SK-N-MC (cell line): ENCODE measurements at places on chromosomes 7 and 10.

- DNase-seq = no peak
Measured at GRCh38 chr10:132700156-132701098, 85.5 kb downstream of the NKX6-2 start.

DNA sequence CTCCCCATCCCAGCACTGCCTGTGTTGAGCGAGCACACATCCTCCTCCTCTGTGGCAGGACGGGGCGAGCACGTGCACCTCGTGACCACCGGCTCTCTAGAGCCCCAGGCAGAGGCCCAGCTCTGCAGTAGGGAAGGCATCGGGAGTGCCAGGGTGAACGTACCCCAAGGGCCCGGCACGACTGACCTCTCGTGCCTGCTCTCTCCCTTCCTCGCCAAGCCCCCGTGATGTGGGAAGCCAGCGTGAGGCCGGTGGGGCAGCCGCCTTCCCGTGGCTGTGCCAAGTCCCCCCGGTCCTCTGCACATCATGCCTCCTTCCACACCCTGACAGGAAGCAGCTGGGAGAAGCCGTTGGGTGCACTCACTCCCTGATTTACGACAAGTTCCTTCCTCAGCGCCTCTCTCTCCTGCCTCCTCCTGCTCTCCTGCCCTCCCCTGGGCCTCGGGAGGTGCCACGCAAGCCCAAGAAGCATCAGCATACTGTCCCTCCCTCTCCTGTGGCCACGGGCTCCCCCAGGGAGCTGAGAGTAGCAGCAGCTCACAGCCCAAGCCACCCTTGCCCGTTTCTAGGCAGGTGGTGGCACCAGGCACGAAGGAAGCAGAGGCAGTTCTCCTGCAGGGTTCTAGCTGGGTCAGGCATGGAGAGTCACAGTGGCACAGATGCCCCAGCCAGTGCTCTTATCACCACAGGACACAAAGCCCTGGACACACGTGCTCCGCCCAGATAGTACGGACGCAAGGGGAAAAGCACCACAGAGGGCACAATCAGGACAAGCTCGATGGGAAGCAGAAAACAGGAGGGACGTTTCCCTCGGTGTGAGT is 47.0 kb downstream of the AMZ1 start:
- DNase-seq = no peak

GRCh38 chr10:78407009-78407711 is 373.5 kb downstream of the RPS24 start:
- no peak for DNase-seq

- no peak for DNase-seq
Measured at GRCh38 chr10:15168291-15168785, at the start of gene NMT2. NMT2 (minus strand) TSS chr10:15168693; CDS start chr10:15168612, 81 bp downstream.

- DNase-seq = no peak
Measured at GRCh38 chr10:98488669-98489430, 42.1 kb upstream of the HPS1 start.

GRCh38 chr7:1762238-1762945 is 92.3 kb downstream of the ELFN1 start:
- DNase-seq = no peak

DNA sequence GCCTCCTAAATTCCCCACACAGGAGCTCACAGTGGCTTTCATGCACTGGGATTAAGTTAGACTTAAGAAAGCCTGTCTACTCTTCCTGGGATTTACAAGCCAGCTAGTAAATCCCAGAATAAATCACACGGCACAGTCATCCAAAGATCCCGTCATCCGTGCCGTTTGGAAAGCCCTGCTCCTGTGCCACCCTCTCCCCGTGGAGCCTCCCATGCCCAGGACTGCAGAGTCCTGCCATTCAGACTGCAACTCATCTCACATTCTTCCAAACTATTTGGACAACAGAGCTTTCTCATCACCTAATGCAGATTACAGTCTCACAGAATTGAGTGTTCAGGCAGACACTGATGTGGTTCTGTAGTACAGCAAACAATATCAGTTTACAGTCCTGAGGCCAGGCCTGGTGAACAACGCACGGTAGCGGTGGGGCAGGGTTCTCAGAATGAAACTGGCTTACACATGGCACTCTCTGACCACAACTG is 166.5 kb downstream of the EGFR start:
- no peak for DNase-seq

DNA sequence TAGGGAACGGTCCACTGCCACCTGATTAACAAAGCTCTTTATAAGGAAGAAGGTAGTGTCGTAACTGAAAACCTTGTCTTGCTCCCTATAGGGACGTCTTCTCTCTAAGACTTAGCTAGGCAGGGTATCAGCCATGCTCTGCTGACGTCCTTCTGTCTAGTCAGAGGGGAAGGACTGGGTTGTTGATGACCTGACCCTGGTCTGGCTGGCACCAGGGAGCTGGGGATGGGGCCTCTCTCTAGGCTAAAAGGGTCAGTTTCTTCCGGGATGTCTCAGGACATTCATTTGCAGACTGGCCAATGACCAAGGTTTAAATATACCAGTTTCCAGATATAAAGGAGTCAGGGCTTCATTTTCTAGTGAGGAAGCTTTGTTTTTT is 9.6 kb downstream of the CYP17A1 start:
- no peak for DNase-seq

- no peak for DNase-seq
Measured at GRCh38 chr7:41708581-41709358, 5.9 kb upstream of the INHBA start.

GRCh38 chr10:124575107-124576035 is 113.7 kb downstream of the LHPP start:
- no peak for DNase-seq

GRCh38 chr7:550881-551614 is 31.4 kb upstream of the PDGFA start:
- no peak for DNase-seq

DNA sequence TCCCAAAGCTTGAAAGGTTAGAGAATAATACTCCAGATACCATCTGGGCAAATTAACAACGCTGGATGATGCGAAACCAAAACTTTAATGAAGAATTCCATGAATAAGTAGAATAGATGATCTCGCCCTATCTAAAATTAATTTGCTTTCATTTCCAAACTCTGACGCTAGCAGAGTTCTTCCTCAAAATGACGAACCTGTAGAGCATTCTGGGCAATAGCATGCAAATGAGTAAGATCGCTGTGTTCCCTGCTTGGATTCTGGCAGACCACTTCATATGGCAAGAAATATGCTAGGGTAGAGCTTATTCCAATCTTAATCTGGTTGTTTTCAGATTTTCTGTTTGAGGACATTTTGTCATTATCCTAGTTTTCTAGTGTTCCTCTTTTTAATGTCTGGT is 36.1 kb upstream of the SMNDC1 start:
- DNase-seq = no peak

DNA sequence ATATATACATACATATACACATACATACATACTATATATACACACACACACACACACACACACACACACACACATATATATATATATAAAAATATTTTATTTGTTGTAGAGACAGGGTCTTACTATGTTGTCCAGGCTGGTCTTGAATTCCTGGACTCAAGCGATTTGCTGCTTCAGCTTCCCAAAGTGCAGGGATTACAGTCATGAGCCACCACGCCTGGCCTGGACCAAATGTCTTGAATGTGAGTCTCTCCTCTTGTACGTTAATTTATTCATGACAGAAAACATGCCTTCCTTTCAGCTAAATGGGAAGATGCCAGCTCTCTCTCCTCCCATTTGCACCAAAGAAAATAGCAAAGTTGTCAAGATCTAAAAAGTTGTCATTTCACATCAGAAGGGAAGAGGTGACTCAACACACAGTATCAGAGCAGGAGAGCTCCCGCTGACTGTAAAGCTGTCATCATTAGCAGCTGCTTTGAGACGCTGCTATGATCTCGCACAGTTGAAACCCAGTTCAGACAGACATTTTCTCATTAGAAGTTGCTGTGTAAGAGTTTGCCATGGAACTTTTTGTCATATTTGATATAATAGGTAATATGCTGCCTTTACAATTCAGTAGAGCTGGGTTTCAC is 224.3 kb downstream of the SFMBT2 start:
- no peak for DNase-seq

- DNase-seq = no peak
Measured at GRCh38 chr10:20839141-20839540, 58.0 kb downstream of the NEBL start.

DNA sequence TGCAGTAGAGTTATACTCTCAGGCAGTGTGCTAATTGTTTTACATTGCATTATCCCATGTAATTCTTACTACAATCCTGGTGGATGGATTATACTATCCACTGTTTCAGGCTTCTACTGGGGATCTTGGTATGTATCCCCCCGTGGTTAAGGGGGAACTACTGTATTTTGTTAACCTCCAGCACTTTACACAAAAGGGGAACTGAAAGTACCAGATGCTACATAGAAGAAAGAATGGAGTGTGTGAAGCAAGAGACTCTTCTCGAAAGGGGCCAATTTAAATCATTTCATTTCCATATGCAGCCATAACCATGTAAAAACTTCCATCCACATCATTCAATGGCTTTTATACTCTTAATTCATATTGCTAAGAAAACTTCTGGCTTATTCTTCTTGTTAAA is 69.4 kb downstream of the C1GALT1 start:
- no peak for DNase-seq
